ENCODE measurements at places on chromosomes 5 and 9.

- DNase-seq: no peak
Observed at GRCh38 chr9:85978496-85978895, 37.5 kb downstream of the NAA35 start.

DNA sequence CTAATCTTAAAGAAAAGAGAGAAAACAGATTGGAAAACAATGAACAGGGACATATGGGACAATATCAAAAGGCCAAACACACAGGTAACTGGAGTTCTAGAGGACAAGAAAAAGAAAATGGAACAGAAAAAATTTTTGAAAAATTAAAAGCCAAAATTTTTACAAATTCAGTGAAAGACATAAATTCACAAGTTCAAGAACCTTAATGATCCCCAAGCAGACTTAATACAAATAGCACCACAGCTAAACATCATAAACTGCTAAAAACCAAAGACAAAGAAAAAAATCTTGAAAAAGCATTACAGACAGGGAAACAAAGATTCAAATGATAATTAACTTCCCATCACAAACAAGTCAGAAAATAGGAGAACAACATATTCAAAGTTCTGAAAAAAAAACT is 338.5 kb upstream of the SLC30A5 start:
- no peak for DNase-seq

DNA sequence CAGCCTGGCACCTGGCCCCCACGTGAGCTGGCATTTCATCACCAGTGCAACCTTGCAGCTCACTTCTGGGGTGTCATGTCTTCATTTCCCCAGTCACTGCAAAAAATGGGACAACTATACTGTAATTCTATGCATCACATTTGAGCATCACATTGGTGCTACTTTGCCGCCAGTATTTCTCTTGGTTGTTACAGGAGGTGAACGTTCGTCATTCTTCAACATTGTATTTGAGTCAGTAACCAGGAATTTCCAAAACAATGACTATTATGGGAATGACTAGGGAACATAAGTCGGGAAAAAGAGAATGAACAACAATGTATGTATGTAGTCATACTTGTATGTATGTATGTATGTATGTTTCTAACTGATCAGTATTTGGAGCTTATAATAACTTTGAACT is 1278.0 kb downstream of the EFNA5 start:
- DNase-seq: no peak

GRCh38 chr9:123929177-123929869 is 603 bp downstream of the DENND1A start:
- no peak for DNase-seq

- no peak for DNase-seq
Observed at GRCh38 chr5:93789173-93790067, 48.0 kb upstream of the POU5F2 start.

GRCh38 chr5:85814596-85814995 is 803.1 kb upstream of the COX7C start:
- no peak for DNase-seq

Data from nucleus accumbens (tissue), 56 donors.